ENCODE measurements at places on chromosomes 16 and 17. TPM values are rescaled to one million over a fixed set of nuclear protein-coding genes. Genes with fewer than 3 reads are reported as not detected.

DNA sequence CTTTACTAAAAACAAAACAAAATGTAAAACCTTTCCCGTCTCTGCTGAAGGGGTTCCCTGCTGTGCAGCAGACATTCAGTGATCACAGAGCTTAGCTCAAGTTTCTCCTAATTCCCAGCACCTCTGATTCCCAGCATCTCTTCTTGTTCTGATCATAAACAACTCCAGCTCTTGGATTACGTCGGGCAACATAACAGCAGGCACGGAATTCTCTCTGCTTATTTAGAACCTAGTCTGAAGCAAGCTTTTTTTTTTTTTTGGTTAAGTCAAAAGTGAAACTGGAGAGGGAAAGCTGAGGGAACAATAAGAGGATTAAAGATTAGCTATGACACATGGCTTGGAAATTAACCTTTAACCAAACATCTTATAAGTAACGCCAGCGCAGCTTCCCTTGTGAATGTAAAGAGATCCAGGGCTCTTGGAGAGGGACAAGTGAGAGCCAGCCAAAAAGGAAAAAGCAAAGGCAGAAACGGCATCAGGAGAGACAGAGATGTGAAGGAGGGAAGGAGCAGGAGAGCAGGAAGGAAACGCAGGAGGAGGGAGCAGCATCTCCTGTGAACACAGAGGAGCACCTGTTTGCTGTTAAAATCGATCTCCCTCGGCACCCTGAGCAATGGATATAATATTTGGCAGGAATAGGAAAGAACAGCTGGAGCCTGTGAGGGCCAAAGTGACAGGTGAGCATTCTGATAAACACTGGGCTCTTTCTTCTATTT lies at the start of gene BCO1:
TSS of gene BCO1 (plus strand) at position 394 of the 716 bp plus-strand sequence. CDS start at position 614, 220 bp downstream.
- no peak for DNase-seq

- no peak for DNase-seq
Measured at GRCh38 chr17:48586355-48587258, 3.4 kb downstream of the HOXB3 start.

- DNase-seq, result no peak
Measured at GRCh38 chr16:73083271-73083670, 35.3 kb upstream of the ZFHX3 start.

DNA sequence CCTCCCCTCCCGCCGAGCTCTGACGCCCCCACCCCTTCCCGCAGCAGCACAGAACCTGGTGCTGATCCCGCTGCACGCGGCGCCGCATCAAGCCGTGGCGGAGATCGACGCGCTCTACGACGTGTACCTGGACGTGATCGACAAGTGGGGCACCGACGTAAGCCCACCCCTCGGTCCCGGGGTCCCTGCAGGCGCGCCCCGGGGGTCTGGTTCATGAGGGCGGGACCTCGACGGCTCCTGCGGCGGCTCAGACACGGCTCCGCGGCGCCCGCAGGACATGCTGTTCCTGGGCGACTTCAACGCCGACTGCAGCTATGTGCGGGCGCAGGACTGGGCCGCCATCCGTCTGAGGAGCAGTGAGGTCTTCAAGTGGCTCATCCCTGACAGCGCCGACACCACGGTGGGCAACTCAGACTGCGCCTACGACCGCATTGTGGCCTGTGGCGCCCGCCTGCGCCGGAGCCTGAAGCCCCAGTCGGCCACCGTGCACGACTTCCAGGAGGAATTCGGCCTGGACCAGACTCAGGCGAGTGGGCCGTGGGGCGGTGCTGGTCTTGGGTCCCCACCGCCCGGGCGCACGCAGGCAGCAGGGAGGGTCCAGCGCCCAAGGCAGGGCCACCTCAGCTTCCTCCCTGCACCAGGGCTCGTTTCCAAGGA lies 1.4 kb downstream of the DNASE1L2 start:
- DNase-seq, result no peak

- no peak for DNase-seq
Measured at GRCh38 chr16:78490847-78491246, 391.4 kb downstream of the WWOX start.

- DNase-seq, result no peak
Measured at GRCh38 chr16:81275795-81276194, 37.3 kb downstream of the BCO1 start.

GRCh38 chr17:69710926-69711325 lies 296.4 kb downstream of the MAP2K6 start:
- no peak for DNase-seq

DNA sequence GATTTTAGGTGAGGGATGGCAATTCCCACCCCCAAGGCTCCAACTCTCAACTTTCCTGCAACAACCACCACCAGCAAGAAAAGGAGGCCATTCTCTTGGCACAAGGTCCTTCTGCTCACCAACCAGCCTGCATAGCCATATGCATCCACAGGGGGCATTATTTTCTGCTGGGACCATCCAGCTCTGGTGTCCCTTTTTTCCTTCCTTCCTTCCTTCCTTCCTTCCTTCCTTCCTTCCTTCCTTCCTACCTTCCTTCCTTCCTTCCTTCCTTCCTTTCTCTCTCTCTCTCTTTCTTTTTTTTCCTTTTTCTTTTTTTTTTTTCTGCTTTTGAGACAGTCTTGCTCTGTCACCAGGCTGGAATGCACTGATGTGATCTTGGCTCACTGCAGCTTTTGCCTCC lies 21.1 kb upstream of the COX10 start:
- no peak for DNase-seq

- DNase-seq, result peak; percentile 27
Measured at GRCh38 chr16:11743308-11744074, 834 bp upstream of the TXNDC11 start.

- DNase-seq, result no peak
Measured at GRCh38 chr16:23996258-23996955, 160.6 kb downstream of the PRKCB start.

- DNase-seq, result no peak
Measured at GRCh38 chr16:77823067-77823466, 34.7 kb downstream of the VAT1L start.

- DNase-seq, result no peak
Measured at GRCh38 chr16:1318268-1318545, 8.8 kb downstream of the UBE2I start.

DNA sequence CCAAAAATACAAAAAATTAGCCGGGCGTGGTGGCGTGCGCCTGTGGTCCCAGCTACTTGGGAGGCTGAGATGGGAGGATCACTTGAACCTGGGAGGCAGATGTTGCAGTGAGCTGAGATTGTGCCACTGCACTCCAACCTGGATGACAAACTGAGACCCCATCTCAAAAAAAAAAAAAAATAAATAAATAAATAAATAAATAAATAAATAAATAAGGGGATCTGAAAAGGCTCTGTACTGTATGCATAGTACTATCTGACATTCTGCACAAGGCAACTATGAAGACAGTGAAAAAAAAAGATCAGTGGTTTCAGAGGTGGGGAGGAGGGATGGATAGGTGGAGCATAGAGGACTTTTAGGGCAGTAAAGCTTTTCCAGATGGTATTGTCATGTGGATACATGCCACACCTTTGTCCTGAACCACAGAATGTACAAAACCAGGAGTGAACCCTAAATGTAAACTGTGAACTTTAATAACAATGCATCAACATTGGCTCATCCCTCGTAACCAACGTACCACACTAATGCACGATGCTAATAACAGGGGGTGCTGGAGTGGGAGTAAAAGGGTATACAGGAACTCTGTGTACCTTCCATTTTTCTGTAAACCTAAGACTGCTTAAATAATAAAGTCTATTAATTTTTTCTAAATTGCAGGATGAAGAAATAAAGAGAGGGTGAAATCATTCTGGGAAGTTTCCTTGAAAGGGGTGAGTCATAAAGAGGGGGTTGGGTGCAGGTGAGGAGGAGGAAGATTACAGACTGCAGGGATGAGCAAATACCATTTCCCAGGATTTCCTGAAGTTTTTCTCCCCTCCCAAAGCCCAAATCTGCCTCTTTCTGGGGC lies 155.8 kb upstream of the SDK2 start:
- DNase-seq, result no peak

DNA sequence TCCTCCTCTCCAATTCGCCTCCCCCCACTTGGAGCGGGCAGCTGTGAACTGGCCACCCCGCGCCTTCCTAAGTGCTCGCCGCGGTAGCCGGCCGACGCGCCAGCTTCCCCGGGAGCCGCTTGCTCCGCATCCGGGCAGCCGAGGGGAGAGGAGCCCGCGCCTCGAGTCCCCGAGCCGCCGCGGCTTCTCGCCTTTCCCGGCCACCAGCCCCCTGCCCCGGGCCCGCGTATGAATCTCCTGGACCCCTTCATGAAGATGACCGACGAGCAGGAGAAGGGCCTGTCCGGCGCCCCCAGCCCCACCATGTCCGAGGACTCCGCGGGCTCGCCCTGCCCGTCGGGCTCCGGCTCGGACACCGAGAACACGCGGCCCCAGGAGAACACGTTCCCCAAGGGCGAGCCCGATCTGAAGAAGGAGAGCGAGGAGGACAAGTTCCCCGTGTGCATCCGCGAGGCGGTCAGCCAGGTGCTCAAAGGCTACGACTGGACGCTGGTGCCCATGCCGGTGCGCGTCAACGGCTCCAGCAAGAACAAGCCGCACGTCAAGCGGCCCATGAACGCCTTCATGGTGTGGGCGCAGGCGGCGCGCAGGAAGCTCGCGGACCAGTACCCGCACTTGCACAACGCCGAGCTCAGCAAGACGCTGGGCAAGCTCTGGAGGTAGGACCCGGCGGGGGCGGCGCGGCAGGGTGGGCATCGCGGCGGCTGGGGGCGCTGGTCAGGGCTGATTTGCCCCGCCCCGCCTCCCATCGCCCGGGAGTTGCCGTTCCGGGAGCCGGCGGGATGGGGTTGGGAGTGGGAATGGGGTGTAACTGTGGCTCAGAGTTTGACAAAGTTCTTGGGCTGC lies 567 bp downstream of the SOX9 start:
- DNase-seq, result peak; percentile 44

GRCh38 chr17:73747221-73748002 lies 103.2 kb upstream of the SDK2 start:
- DNase-seq, result peak; percentile 54

DNA sequence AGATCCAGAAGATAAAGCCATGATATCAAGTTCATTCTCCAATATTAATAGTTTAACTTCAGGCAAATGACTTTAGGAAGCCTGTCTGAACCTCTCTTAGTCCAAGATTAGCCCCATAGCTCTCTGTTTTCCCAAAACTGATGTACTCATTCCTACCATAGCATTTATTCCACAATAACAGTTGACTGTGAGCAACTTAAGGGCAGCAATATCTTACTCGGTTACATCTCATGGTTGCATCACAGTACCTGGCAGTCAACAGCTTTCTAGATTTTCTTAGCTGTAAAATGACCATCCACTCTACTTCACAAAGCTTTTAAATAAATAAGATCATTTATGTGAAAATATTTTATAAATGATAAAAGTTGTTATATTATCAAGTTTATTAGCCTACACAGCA lies 58.2 kb upstream of the STAC2 start:
- no peak for DNase-seq

DNA sequence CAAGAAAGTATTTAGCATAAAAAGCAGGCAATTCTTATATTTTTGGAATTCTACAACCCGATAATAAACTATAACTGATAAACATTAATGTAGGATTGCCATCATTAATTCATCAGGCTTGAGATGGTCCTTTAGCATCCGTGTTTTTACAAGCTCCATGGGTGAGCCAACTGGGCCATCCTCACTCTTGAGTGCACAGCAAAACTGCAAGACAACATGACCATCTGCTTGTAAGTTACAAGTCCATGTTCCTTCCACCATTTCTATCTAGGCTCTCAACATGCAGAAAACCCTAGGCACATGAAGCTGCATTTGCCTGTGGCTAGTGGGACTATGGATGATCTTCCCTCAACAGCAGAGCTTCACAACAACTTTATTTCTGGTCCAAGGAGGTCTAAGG lies 40.1 kb downstream of the ADAMTS18 start:
- DNase-seq, result no peak

GRCh38 chr17:57835333-57835900 lies 14.4 kb downstream of the MRPS23 start:
- no peak for DNase-seq

- DNase-seq, result no peak
Measured at GRCh38 chr17:41029633-41030245, at the start of gene KRTAP1-4. Gene KRTAP1-4, minus strand, starts transcription at chr17:41030195. Its CDS starts 117 bp downstream, at chr17:41030078.

- no peak for DNase-seq
Measured at GRCh38 chr17:45029096-45029495, 22.3 kb downstream of the DCAKD start.

DNA sequence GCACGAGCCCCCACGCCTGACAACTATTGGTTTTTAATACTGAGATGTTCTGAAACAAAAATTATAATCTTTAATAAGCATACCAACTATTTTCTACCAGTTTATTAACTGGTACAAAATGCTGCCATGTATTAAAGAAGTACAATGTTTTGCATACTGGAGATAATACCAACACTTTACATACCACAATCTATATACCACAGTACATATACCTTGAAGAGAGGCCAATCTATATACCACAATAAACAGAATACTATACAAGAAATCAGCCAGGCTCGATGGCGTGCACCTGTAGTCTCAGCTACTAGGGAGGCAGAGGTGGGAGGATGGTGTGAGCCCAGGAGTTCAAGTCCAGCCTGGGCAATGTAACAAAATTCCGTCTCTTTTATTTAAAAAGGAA lies 9.9 kb downstream of the GPATCH8 start:
- DNase-seq, result no peak

GRCh38 chr16:9612267-9612666 lies 520.8 kb downstream of the HAPSTR1 start:
- no peak for DNase-seq

- no peak for DNase-seq
Measured at GRCh38 chr17:37106049-37106448, 157.3 kb downstream of the AATF start.

- DNase-seq, result no peak
Measured at GRCh38 chr17:9350080-9350479, 225.5 kb downstream of the STX8 start.

KRTAP3-2 gene
- not detected for polyA plus RNA-seq

COQ9 gene
- polyA plus RNA-seq, result 475 TPM

PYDC1 gene
- not detected for polyA plus RNA-seq

HOXB1 gene
- not detected for polyA plus RNA-seq

DPEP1 gene
- 0.09 TPM for polyA plus RNA-seq

LRRC75A gene
- polyA plus RNA-seq, result 0.77 TPM

ALDH3A1 gene
- polyA plus RNA-seq, result not detected

DNAH3 gene
- polyA plus RNA-seq, result 1.0 TPM

KRTAP9-4 gene
- polyA plus RNA-seq, result not detected

TNS4 gene
- polyA plus RNA-seq, result 0.01 TPM

C17orf50 gene
- not detected for polyA plus RNA-seq
